ENCODE measurements at places on chromosomes 1 and 21.
A peak's percentile ranks its signal among the peaks of the same experiment; 100 is the strongest.

DNA sequence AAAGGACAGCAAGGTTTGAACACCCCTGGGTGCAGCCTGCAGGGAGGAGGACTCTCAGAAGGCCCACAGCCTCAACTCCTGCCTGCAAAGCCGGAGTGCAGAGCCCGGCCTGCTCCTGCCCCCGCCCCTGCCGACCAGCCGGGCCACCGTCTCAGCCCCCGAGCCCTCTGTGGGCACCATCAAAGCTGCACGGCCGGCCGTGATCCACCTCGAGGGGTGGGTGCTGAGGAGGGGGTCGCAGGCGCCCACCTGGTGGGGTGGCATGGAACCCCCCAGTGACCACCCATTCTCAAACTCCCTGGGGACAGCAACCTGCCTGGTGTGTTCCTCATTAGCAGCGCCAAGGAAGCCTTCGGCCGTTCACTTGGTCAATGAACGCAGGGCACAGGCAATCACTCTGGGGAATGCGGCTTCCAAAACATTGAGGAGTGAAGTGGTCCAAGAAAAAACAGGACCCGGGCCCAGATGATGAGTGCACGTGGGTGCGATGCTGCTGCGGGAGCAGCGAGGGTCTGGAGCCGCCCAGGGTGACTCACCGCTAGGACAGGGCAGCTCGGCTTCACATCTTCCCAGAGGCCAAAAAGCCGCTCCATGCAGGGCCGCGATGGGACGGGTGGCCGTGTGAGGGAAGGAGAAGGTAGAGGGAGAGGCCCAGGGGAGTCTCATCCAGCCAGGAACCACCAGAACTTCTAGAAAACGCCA is 157.6 kb downstream of the NPHP4 start:
- no peak for DNase-seq

- no peak for DNase-seq
Observed at GRCh38 chr1:84991097-84991920, 5.6 kb downstream of the MCOLN2 start.

GRCh38 chr1:1013922-1014648 is 788 bp downstream of the ISG15 start:
- DNase-seq: no peak

DNA sequence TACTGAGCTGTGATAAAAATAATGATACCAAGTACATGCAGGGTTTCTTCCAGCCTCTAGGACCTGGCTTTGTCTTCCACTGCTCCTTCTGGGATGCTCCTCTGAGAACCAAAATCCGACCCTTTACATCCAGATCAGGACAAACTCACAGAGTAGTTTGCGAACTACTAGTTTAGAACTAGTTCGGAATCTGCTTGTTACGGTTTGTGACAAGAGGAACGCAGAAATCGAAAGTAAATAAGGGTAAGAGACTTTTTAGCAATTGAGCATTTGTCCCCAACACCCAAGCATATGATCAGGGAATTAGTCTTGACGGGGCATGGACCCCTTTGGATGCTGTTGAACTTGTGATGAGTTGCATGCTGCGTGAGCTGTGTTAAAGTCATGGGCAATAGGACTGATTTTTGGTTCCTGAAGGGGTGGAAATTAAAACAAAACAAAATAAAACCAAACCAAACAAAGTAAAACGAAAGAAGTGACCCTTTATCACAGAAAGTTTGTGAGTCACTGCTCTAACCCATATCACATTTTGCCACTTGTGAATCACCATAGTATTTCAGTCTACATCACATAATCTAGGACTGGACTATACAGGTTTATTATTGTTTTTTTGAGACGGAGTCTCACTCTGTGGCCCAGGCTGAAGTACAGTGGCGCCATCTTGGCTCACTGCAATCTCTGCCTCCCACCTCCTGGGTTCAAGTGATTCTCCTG is 35.7 kb upstream of the ERRFI1 start:
- no peak for DNase-seq

DNA sequence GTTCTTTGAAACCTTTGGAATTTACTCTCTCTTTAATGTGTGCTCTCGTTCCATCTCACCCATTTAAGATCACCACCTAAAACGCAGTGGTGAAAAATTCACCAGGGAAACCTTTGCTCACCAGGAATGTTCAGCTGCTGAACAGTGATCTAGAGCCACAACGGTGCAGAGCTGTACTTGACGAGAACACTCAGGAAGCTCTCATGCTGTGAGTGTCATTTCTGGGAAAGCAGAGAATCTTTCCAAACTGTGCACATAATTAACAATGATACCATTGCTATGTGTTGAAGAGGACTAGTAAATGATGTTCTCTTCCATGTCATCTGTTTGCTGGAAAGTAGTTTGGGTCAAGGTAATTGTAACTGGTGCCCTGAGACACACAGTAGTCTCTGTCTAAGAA is 117.1 kb downstream of the ZZZ3 start:
- no peak for DNase-seq

- no peak for DNase-seq
Observed at GRCh38 chr1:5473268-5473667, 519.0 kb downstream of the NPHP4 start.

GRCh38 chr1:166628259-166628658 is 211.0 kb upstream of the POGK start:
- no peak for DNase-seq

DNA sequence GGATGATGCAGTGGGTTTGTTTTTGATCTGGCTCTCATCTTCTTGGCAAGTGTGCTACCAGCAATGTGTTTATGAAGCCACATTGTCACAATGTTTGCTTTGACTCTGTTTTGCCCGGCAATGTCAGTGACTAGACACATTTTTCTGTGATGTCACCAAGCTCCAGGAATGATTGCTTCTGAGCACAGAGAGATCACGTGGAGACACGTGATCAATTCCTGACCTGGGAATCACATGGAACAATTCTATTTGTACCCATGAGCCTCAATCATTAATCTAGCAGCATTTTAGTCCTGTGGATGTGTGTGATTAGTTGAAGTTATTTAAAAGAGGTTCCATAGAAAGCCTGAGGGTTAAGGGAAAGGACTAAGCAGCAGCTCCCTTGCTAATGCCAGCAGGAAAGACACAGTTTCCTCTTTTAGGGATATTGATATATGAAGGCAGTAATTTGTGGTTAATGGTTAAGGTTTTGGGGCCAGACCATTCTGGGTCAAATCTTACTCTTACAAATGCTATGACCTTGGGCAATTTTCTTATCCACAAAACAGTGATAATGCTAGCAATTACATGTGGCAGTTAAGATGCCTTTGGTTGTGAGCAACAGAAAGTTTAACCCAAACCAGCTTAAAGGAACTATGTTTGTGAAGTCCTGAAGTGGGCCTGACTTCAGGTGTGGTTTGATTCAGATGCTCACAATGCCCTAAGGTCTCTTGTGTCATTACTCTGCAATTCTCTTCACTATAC is 59.0 kb downstream of the FASLG start:
- no peak for DNase-seq

GRCh38 chr1:40627987-40628902 is 37.2 kb downstream of the RIMS3 start:
- DNase-seq: no peak

- no peak for DNase-seq
Observed at GRCh38 chr1:108848806-108849205, 8.1 kb downstream of the AKNAD1 start.

DNA sequence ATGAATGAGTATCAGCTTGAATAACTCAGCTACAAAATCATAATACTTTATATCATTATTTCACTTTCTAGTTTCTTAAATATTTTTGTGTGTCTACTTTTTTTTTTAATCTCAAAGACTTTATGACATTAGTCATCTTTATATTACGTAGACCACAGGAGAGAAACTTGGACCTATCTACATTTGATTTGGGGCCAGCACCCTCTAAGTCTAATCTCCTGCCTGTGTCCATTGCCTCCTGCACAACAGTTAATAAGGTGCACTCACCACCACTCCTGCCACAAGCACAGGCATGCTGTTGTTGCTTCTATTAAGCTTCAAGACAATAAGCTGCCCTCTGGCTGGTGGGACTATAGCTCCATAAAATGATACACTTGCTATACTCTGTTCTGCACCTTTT is 70.4 kb downstream of the DIRAS3 start:
- DNase-seq: no peak

- DNase-seq: no peak
Observed at GRCh38 chr1:210850556-210850955, 283.4 kb downstream of the KCNH1 start.

GRCh38 chr1:37035796-37036666 is 1.7 kb upstream of the GRIK3 start:
- peak; percentile 69 for DNase-seq

DNA sequence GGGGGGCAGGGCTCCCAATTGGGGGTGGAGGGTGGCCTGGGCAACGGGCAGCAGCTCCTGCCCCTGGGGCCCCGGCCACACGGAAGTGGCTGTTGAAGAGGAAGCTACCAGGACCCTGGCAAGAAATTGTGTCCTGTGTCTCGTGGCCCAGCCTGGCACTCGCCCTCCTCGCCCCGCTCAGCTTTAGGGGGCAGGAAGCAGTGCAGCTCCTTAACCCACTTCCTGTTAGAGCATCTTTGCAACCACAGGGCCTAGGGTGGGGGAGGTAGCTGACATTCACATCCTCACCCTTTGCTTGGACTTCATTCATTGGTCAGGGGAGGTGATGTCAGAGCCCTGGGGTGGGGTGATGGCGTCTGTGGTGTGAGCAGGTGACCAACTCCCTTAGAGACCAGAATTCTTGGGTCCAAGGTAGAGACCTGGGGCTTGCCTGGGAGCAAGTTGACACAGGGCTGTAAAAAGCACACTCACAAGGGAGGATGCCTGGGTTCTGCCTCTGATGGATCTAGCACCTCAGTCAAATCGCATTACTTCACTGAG is at the start of gene ARHGAP30:
ARHGAP30 (minus strand) TSS at position 161 of the 540 bp plus-strand sequence. CDS start 267 bp downstream, outside the sequence.
- no peak for DNase-seq

DNA sequence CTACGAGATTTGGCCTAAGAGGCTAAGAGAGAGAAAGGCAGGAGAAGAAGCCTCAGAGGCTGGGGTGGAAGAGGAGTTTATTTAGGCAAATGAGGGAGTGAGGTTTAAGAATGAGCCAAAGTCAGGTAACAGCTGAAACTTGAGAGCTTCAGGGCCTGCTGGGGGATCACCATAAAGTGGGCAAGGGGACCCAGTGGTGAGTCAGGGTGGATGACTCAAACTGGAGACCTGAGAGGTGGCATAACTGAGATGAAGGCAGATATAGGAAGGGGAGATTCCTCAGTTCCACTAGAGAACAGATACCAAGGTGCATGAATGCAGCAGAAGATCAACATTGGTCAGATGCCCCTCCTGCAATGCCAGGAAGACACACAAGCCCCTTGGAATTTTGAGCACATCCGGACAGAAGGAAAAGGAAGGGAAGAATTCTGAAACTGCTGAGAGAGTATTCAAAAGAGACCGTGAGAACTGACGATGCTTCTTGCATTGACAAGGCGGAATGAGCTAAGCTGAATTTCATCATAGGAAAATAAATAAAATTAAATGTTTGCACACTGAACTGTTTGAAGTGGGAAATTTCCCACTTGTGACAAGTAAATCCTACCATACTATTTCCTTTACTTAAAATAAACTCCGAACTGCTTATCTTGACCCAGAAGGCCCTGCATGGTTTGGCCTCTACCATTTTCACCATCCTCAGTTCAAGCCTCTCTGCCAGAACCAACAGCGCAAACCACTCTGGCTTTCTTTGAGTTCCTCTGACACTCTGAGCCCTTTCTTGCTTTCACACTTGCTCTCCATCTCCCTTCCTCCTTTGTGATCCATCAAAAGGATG is 94.1 kb downstream of the NMNAT2 start:
- DNase-seq: no peak

DNA sequence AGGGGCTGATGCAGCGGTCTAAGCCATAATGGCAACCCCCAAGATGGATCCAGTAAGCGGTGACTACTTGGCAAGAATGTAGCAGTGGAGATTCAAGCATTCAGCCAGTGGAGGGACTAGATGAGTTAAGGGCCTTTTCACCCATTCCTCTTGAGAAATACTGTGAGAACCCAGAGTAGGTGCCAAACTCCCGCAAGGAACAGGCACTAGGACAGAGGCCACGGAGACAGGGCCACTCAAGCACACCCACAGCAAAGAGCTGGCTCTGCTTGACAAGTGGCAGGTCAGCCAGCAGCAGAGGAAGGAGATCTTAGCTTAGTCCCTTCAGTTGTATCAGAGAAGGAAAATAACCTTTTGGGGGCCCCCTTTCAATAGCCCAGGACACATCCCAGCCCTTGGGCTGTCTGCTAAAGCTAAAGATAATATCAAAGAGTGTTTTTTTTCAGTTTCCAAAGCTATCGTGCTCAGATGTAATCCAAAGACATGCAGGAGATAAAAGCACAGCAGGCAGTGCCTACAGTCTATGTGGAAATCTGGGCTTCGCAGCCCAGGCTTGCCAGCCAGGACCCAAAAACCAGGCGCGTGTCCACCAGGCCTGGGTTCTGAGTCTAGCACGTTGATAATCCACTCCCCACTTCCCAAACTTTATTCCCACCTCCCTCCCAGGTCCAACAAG is 62.0 kb upstream of the GOLT1A start:
- DNase-seq: no peak

DNA sequence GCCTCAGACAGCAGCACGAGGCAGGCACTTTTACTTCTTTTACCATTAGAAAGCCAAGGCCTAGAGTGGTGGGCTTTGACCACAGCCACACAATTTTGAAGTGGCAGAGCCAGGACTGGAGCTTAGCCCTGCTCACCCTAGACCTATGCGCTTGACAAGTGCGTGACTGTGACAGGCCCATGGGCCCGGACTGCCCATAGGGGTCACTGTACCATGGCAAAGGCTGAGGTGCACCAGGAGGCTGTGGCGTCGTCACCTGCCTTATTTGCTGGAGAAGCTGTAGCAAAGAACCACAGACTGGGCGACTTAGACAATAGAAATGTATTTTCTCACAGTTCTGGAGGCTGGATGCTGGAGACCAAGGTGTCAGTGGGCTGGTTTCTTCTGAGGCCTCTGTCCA is 2.6 kb upstream of the TMEM82 start:
- DNase-seq: no peak

DNA sequence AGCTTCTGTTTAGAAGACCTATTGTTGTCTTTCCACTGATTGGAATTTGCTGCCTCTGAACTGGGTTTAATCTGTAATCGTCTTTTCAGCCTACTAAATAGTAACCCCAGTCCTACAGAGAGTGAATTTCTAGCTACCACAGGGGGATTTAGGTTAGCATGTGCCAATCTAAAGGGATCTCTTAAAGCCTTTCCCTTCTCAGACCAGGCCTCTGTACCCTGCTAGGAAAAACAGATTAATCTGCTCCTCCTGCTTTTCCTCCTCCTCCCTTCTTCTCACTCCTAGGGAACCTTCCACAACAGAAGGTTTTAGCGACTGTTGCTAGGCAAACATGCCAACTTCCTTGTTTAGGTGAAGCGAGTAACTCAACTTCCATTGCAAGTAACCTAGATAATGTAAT is 1.3 kb upstream of the RC3H1 start:
- no peak for DNase-seq

- no peak for DNase-seq
Observed at GRCh38 chr1:235160383-235160956, 580 bp downstream of the RBM34 start.

DNA sequence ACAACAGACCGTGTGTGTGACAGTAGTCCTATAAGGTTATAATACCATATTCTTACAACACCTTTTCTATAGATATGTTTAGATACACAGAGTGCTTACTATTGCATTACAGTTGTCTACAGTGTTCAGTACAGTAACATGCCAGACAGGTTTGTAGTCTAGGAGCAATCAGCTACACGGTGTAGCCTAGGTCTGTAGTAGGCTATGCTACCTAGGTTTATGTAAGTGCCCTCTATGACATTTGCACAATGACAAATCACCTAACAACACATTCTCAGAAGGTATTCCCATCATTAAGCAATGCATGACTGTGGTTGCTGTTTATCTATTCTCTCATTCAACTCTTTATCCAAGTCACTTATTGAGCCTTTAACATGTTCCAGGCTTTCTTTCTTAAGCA is 1.8 kb upstream of the WLS start:
- DNase-seq: no peak

- no peak for DNase-seq
Observed at GRCh38 chr1:206925106-206925736, 3.5 kb upstream of the FCMR start.

All from spinal cord (tissue), 10 donors.